Cardiac fibroblast (primary cell): ENCODE measurements at places on chromosomes 11 and 22.

- peak; percentile 96 for DNase-seq
Measured at GRCh38 chr11:568306-569157, 7.7 kb upstream of the PHRF1 start.

GRCh38 chr11:73656985-73657384 is 10.6 kb downstream of the PLEKHB1 start:
- DNase-seq = no peak

DNA sequence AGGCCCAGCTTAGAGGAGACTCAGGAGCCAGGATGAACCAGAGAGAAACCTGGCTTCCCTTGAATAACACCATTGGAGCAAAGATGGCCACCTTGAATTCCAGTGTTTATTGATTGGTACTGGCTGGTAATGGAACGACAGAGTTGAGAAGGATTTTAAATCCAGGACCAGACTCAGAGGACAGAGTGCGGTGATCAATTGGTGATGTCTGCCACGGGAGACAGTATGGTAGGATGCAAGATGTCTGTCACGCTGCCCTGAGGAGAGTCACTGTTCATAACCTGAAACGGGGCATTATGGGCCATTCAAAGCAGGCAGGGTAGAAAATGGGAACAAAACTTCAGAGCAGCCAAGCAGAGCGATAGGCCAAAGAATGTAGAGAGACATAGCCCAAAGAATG is 55.4 kb upstream of the ISX start:
- DNase-seq = no peak

- no peak for DNase-seq
Measured at GRCh38 chr11:65927904-65928397, 8.7 kb downstream of the DRAP1 start.

DNA sequence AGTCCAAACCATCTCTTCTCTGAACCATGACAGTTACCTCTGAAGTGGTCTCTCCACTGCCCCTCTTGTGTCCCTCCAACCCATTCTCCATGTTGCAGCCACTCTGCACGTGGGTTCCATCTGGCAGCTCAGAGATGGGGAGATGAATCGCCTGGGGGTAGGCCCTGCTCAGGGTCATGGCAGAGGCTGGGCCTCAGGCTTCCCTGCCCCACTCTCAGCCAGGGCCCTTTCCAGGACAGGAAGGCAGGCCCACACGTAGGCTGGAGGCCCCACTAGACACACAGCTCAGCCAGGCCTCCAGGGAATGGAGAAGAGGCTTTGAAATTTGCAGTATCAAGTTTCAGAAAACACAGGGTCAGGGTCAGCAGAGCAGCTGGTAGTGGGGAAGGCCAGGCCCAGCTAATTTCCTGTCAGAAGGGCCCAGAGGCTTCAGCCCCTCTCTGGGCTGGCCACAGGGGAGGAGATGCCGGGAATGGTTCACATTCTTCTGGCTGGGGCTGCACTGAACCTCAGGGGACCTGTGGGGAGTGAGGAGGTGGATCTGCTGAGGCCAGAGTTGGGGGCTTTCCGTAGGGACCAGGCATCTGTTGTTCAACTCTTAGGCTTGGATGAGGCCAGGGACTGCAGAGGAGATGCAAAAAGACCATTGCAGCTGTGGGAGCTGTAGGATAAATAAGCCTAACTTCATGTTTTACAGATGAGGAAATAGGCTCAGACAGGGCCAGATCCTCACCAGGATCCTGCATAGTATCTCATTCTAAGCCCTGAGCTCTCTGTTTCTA is 101.6 kb downstream of the SWAP70 start:
- peak; percentile 98 for DNase-seq

DNA sequence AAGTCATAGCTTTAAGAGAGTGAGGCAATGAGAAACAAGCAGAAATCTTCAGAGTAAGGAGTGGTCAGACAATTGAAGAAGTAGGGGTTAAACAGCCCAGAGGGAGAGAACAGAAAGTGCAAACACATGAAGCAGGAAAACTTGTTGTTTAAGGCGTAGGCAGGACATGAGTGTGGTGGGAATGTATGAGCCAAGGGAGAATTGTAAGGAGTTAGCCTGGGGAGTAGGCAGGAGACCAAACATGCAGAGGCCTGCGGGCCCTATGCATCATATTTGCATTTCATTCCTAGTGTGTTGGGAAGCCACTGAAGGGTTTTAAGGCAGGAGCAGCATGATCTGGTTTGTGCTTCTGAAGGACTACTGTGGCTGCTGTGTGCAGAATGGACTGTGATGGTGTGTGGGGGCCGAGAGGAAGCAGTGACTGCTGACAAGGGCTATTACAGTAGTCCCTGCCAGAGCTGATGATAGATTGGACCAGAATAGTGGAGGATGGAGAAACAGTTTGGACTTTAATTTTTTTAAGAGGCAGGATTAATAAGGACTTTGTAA is 179.9 kb upstream of the C11orf87 start:
- no peak for DNase-seq

DNA sequence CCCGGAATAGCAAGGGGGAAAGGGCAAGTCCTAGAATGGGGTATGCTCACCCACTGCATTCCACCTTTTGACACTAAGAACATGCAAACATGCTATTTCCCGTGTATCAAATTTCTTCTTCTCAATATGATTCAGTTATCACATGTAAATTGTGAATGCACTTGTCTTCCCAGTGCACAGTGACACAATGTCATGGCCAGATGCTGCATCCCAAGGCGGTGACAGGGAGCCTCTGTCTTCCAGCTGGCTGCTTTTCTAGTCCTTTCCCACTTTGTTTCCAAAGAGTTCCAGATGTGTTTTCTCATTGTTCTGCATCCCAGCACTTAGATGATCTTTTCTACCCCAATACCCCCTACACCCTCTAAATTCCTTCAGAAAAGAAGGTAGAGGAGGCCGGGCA is 12.4 kb downstream of the SLC25A18 start:
- no peak for DNase-seq

- DNase-seq = no peak
Measured at GRCh38 chr11:128422576-128423370, 164.6 kb downstream of the ETS1 start.

DNA sequence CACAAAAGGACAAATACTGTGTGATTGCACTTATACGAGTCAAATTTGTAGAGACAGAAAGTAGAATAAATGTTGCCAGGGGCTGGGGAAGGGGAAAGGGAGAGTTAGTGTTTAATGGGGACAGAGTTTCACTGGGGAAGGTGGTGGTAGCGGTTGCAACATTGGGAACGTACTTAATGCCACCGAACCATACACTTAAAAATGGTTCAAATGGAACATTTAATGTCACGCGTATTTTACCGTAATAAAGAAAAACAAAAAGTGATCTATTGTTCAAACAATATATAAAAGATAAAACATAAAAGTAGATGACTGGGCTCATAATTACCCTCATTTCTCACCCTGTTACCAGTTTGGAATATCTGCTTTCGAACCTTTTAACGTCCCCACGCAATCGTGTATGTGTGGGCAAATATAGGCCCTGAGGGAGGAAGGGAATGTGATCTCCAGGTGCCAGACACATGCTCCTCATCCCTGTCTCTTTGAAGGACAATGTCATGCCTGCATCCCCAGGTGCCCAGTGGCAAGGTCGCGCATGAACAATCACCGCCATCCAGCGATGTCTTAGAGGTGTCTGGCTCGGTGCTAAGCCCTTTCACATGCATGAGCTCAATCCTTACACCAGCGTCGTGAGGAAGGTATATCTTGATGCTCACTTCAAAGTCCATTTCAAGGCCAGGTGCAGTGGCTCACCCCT is 35.3 kb downstream of the LIF start:
- DNase-seq = no peak

DNA sequence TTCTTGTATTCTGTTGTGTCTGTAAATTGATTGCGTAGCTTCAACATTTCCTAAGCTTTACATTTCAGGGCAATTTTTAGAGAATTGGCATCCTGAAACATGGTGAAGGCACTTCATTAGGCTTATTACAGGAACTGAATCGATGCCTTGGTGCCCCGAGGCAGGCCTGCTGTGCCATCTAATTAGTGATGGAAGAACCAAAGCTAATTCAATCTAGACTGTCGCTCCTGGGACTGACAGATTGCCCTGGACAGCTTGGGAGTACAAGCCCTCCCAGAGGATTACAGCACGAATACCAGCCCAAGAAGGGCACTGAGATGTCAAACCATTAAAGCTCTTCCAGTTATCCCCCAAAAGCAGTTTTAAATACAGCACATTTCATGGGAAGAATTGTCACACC is 243.2 kb upstream of the ZC3H12C start:
- DNase-seq = no peak

- DNase-seq = no peak
Measured at GRCh38 chr11:48025293-48025983, 45.1 kb downstream of the PTPRJ start.

- DNase-seq = peak; percentile 66
Measured at GRCh38 chr11:123475469-123475868, 45.4 kb downstream of the GRAMD1B start.

GRCh38 chr22:39932918-39933649 is 27.1 kb upstream of the TMA7B start:
- DNase-seq = peak; percentile 26

DNA sequence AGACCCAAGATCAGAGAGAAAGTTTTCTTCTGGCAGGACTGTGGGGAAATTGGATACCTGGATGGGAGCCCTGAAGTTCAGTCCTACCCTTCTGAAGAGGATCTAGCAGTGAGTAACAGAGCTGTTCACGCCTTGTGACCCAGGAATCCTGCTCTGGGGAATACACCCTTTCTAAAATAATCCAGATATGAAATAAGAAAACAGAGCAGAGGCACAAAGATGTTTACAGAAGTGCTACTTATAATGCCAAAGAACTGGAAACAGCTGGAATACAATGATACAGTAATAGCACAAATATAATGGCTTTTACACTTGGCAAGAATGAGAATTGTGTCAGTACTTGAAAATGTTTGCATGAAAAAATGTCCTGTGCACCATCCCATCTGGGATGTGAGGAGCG is 304.0 kb upstream of the NARS2 start:
- no peak for DNase-seq

DNA sequence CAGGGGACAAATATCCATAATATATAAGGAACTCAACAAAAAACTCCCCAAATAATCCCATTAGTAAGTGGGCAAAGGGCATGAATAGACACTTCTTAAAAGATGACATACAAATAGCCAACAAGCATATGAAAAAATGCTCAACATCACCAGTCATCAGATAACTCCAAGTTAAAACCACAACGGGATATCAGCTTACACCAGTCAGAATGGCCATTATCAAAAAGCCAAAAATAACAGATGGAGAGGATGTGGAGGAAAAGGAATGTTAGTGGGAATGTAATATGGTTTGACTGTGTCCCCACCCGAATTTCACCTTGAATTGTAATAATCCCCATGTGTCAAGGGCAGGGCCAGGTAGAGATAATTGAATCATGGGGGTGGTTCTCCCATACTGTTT is 350.1 kb downstream of the GUCY1A2 start:
- peak; percentile 36 for DNase-seq

- no peak for DNase-seq
Measured at GRCh38 chr11:79932612-79933011, 491.8 kb upstream of the TENM4 start.

GRCh38 chr11:43419460-43419859 is 60.7 kb downstream of the TTC17 start:
- DNase-seq = peak; percentile 70

- DNase-seq = no peak
Measured at GRCh38 chr11:116869610-116870009, 32.2 kb upstream of the APOA1 start.

- no peak for DNase-seq
Measured at GRCh38 chr11:62774407-62774806, 3.2 kb downstream of the TAF6L start.

GRCh38 chr11:121508449-121508848 is 55.7 kb upstream of the SORL1-AS1 start:
- DNase-seq = no peak

DNA sequence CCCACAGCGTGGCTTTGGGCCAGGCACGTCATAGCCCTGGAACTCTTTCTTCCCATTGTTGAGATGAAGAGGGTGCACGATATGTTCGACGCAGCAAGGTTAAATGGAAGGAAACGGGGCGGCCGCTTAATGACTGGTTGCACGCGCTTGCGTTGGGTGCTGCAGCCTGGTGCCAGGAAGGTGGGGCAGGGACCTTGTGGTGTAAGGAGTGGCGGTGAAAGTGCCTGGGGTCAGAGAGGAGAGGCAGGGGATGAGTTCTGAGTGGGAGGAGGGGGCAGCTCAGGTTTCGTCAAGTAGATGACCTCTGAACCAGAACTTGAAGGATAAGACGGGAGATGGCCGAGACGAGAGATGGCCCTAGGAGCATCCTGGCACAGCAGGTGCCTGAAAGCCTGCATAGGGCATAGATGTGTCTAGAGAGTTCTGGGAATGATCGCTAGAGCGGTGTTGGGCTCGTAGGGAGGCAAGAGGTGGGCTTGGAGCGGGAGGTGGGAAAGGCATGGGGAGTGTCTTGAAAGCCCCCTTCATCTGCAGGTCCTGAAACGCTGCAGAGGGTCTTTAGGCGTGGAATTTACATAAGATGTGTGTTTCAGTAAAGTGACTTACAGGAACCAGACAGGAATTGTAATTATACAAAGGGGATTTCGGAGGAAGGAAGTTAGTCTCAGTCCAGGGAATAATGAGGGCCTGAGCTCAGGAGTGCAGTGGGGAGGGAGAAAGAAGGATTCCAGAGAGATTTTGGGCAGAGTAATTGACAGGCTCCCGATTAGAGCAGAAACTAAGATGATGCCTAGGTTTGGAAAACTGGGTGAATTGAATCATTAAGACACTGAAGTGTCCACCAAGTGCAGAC is 43.2 kb upstream of the CLDN5 start:
- DNase-seq = no peak
